Fibroblast of skin of right quadriceps (primary cell): ENCODE measurements at places on chromosomes 7 and 10.

DNA sequence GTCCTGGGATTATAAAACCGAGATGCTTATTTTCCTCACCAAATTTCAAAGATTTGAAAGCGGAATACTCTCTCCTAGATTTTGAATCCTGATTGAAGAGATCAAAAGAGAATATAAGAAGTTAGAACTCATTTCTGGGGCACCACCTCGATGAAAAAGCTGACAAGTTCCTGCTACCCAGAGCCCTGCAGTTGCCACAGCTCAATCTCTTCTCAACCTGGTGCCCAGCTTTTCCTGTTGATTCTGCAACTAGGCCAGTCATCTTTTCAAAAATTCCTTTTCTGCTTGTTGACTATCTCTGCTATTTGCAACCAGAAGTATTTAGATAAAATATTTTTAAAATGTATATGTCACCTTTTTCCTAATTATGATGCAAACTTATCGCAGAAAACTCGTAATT is 45.0 kb downstream of the MTPN start:
- no peak for DNase-seq

DNA sequence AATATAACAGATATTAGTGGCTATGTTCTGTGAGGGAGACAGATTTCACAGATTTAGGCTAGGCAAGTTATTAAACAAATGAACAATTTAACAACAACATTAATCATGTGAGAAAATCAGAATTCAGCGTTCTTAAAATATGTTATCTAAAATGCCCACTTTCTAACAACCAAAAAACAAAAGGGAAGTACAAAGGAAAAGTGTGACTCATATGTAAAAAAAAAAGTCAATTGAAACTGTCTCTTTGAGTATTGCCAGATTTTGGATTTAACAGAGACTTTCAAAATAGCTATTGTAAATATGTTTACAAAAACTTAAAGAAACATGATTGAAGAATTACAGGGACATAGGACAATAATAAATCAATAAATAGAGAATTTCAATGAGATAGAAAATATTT is 34.8 kb upstream of the ARHGAP22 start:
- no peak for DNase-seq

DNA sequence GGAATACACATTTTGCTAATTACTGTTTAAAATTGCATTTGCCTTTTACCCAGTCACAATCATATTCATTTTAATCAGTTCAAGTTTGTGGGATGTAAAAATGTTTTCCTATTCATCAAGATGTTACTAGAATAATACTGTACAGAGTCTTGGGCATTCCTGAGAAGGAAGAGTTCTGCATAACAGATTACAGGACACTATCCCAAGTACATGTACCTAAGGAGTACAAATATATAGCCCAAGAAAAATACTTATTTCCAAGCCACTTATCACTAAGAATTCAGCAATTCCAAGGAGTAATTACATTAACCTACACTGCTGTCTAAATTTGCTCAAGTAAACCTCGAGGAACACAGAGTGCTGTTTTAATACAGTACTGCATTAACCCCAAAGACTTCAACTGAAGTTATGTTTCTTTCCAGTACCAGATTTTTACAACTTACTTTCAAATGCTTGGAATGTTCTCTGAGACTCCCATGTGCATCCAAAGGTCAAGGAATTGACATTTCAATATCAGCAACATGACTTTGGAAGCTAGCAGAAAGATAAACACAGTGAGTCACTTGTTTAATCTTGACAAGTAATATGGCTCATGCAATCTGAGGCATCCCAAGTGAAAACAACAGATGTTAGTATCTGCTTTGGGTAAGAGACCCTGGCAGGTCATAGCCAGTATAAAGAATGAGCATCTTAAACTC is 125.4 kb upstream of the BET1 start:
- peak; percentile 92 for DNase-seq

- DNase-seq, result no peak
These were observed 14.6 kb downstream of the MINDY4 start for GRCh38 chr7:30785786-30786185.

- DNase-seq, result no peak
These were observed 478.6 kb upstream of the KLF6 start for GRCh38 chr10:4263601-4263921.

GRCh38 chr7:84912993-84913635 is 273.7 kb downstream of the SEMA3D start:
- DNase-seq, result no peak

DNA sequence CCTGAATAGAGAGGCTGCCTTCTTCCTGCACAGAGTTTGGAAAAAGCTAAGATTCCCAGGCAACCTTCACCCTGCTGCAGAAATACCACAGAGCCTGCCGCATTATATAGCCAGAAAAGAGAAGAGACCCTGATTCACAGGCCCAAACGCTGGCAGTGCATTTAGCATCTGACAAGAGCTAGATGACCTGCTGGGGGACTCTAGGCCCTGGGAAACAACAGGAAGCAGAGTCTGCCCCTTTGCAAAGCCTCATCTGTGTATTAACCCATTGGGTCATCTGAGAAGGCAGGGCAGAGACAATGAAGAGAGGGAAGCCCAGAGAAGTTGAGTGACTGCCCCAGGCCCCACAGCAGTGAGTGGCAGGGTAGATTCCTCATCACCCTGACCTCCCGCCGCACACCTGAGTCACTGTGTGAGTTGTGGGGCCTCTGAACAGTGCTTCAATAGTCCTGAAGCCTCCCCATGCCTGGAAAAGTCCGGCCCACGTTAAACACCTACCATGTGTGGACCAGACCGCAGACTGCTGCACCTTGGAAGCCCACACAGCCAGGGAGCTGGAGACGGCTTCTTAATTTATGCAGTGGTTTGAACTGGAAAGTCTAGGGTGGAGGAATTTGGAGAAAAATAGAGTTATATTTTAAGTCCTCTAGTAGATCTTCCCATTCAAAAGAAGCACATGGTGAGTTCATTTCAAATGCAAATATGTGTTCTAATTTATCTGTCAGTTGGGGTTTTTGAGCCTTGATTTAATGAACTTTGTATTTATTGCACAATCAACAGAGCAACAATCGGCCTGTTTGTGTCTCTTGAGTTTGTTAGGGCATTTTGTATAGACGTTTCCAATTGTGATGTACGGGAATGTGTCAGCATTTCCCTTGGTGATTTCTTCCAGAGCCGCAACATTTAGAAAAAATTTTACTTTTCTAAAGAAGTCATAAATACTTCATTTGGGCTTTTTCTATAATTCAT is 80.4 kb upstream of the GPR26 start:
- no peak for DNase-seq

GRCh38 chr10:90437452-90437851 is 420.4 kb downstream of the HTR7 start:
- DNase-seq, result peak; percentile 28

DNA sequence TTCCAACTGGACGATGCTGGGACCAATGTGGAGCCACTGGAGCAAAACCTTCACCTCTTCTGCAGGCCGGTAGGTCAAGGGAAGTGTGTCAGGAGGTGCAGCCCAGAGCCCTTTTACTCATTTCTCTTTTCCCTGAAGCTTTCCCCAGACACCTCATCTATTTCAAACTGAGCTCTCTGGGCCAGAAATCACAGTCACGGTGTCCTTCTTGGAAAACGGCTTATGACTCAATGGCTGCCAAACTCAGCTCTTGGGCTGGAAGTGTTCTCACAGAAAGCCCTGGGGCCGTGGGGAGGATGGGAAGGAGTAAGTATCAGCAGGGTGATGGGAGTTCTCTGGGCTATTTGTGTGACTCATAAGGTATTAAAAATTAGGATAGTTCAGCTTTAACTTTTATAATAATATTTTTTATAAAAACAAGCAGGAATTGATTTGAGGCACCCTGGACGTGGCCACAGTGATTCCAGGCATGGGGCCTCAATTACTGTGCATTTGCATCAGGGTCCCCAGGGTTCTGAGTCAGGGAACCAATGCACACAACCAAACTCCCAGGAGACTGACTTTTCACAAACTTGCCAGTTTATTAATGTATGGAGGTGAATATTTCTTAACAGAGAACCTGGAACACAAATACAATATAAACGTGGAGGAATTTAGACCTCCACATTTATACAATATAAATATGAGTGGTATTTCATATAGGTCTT is 187.4 kb upstream of the TMEM72 start:
- peak; percentile 91 for DNase-seq

DNA sequence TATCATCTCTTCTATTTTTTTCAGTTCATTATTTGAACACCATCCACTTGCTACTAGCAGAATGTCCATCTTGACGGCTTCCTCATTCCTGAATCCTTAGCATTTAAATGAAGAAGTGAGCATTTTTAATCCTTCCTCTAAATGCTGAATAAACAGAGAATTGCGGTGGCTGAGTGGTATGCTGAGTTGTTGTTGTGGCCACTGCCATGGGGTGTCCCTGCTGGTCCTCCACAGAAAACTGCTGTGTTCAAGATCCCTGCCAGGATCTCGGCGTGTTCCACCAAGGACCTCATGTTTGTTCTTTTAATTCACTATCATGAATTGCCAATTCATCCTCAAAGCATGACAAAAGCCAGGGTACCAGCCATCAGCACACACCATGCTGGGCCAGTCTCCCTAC is 48.9 kb upstream of the HABP2 start:
- no peak for DNase-seq

- DNase-seq, result peak; percentile 3
These were observed 42.1 kb downstream of the CYP51A1 start for GRCh38 chr7:92092210-92092609.

DNA sequence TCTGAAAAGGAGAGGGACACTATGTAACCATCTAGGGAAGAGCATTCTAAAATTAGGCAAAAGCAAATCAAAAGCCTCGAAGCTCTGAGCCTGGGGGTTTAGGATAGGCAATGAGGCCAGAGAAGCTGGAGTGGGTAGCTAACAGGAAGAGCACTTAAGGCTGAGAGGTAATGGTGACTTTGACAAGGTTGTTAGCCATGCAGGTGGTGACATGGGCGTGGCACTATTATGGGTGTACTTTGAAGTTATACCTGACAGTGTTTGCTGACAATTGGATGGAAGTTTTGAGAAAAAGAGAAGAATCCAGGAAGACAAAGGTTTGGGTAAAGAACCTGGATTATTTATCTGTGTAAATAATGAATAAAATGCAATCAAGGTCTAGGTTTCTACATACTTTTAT is 383.0 kb upstream of the SEMA3C start:
- DNase-seq, result no peak

- DNase-seq, result no peak
These were observed 47.1 kb upstream of the TMEM72 start for GRCh38 chr10:44864051-44864450.

DNA sequence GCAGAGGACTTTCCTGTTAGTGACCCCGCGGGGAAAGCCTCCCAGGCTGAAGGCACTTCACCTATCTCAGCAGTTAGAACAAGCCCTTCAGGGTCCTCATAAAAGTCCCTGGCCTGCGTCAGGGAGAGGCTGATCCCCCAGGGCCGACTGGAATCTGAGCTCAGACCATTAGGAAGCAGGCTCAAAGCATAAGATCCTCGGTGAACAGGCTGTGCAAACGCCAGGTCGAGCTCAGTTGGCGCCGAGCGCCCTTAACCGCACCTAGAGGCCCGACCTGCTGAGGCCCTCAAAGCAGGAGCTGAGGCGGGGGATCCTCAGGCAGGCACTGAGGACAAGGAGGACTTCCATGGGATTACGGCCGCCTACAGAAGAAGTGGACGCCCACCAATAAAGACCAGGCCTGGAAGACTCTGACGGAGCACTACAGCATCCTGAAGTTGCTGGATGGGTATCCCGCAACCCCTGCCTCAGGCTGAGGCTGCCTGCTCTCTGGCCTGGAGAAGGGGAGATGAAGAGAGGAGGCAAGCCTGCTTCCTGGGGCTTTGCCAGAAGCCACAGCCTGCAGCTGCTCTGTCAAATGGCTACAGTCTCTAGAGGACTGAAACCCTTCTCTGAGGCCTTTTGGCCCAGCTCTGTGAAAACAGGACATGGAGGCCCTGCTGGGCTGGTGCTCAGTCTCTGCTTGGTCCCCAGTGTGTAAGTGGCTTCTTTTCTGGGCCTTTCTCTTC is 29.9 kb downstream of the LIPJ start:
- DNase-seq, result no peak

DNA sequence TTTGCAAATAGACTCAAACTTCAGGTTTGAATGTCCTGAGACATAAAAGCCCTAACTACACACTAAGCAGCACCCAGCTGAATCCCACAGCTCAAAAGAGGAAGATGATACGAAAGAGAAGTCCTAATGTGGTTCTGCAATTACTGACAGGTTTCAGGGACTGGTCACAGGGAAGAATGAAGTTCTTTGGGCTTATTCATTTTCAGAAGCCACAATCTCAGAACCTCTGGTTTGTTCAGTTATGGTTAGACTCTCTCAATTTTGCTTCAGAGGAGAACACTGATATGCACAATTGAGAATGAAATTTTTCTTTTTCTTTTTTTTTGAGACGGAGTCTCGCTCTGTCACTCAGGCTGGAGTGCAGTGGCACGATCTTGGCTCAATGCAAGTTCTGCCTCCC is 94.6 kb upstream of the FAM180A start:
- no peak for DNase-seq

GRCh38 chr10:69801434-69802315 is at the start of gene COL13A1:
COL13A1 (plus strand) TSS chr10:69801906; CDS start chr10:69802424, 518 bp downstream.
- peak; percentile 78 for DNase-seq

DNA sequence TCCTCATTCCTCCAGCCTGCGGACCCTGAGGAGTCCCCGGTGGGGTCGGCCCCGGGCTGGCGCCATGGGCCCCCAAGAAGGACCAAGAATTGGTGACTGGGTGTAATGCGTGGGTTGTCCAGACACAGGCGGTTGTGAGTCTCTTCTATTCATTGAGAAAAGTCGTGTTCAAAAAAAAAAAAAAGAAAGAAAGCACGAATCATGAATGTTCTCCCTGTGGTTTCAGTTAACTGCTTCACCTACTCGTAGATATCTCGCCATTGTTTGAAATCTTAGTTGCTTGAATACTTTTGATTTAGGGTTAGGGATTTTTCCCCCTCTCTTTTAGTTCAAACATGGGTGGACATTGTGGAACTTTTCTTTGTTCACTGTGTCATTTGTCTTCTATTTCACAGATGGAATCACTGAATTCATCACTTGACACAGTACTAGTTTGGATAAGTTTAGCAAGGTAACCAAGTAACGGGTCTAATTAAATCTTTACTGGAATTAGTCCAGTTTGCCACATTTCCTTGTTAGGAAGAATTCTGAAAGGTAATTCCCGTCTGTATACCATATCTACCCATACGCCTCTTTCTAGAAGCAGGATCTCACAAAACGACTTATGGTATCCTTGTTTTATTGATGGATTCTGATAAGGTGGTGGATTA is 775 bp downstream of the STARD3NL start:
- DNase-seq, result peak; percentile 43

- DNase-seq, result peak; percentile 90
These were observed 103.0 kb upstream of the KLF6 start for GRCh38 chr10:3887885-3888476.

- no peak for DNase-seq
These were observed 5.7 kb downstream of the GIGYF1 start for GRCh38 chr7:100688326-100688860.

- no peak for DNase-seq
These were observed 48.1 kb downstream of the MAGI2 start for GRCh38 chr7:79405368-79405767.
